A172 (cell line): ENCODE measurements at places on chromosomes 4 and X. TPM values are rescaled to one million over a fixed set of nuclear protein-coding genes. Genes with fewer than 3 reads are reported as not detected.

Gene GPR173
- 0.47 and 0.72 TPM in 2 replicates for total RNA-seq

Gene SOX3
- not detected in 2 replicates for total RNA-seq

Gene ELF4
- 8.0 and 8.6 TPM in 2 replicates for total RNA-seq

Gene APELA
- not detected in 2 replicates for total RNA-seq

Gene RHOXF2
- not detected in 2 replicates for total RNA-seq

Gene GRIA2
- total RNA-seq: not detected in 2 replicates
